ENCODE measurements at places on chromosomes 2 and 18.

- DNase-seq, result no peak
These were observed 32.3 kb downstream of the CYP26B1 start for GRCh38 chr2:72115110-72116080.

GRCh38 chr2:62199392-62200125 is 3.6 kb downstream of the B3GNT2 start:
- DNase-seq, result no peak

GRCh38 chr2:118380915-118381653 is 292.8 kb downstream of the INSIG2 start:
- DNase-seq, result no peak

- DNase-seq, result no peak
These were observed 446 bp upstream of the COPS7B start for GRCh38 chr2:231785822-231786176.

DNA sequence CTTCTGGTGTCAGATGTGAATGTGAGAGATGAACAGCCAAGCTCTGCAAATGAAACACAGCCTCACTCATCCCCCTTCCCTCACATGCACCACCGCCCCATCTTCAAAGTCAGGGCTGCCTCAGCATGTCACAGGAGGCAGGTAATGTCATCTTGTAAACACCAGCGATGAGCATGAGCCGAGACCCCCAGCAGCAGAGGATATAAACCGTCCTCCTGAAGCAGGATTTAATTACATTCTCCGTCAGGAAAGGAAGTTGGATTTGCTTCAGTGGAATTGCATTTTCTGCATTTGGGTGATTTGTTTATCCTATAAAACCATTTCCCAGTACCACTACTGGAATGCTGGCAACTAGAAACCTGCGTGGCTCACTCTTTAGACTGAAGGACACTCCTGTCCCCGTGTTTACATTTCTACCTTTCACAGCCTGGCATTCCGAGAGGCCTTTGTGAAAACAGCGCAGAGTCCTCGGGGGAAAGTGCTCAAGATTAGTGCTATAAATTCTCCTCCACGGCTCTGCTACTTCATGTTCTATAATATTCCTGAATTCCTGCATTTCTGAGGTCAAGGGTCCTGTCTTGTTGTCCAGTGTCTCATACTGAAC is 619.2 kb downstream of the IRS1 start:
- DNase-seq, result no peak

GRCh38 chr18:74748809-74749208 is 151.1 kb downstream of the ZNF407 start:
- peak; percentile 14 for DNase-seq

DNA sequence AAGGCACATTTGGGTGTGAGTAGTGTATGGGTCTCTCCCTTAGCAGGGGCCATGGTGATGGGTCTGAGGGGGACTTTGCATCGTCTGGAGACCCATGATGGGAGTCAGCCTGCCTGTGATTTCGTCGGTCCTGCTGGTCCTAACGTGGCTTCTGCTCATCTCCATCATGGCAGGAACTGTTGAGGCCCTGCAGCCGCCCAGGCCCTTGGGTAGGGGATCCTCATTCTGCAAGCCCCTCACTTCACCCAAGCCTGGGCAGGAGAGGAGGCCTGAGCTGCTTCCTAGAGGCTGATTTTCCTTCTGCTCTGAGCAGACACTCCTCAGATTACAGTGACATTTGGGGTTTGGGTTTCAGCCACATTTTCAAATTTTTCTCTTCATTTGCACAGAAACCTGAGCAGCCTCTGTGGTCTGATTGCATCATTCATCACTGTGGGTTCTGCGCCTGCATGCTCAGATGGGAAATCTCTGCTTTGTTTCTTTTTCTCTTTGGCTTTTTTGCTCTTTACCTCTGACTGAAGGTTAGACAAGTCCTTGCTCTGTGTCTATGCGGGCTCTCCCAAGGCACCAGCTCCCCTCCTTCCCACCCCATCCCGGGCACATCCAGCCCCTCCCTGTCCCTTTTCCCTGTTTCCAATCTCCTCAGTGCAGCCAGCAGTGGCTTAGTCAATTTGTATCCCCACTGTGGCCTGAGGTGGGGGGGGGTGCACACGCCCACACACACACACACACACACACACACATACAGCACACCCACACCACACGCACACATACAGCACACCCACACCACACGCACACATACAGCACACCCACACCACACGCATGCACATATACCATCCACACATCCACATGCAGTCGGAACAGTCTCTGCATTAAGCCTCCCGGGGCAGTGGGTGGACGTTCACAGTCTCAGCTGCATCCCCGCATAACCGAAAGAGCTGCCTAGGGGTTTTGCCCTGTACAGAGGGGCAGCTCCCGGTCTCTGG is 305.4 kb upstream of the HS6ST1 start:
- DNase-seq, result peak; percentile 26

DNA sequence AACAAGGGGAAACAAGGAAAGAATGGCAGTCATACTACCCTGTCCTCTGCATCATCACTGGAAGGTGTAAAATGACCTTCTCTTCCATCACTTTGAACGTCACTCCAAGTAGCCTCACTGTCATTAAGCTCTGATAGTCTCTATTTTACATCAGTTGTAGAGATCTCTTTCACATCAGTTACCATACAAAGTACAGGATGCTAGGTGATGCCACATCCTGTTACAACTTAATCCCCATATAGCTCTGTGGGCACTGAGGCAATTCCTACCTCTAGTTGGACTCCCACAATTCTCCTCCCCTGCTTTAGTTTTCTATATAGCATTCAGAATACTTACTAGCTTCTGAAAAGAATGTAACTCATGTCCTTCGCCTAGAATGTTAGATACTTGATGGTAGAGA is 55.1 kb upstream of the TTC27 start:
- no peak for DNase-seq

DNA sequence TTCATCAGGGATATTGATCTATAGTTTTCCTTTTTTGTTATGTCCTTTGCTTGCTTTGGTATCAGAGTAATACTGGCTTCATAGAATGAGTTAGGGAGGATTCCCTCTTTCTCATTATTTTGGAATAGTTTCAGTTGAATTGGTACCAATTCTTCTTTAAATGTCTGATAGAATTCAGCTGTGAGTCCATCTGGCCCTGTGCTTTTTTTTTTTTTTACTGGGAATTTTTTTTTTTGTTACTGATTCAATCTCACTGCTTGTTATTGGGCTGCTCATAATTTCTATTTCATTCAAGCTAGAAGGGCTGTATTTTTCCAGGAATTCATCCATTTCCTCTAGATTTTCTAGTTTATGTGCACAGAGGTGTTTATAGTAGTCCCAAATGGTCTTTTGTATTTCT is 103.9 kb downstream of the RND3 start:
- DNase-seq, result no peak

- DNase-seq, result no peak
These were observed 189.3 kb downstream of the ANKRD30B start for GRCh38 chr18:14937271-14937670.

DNA sequence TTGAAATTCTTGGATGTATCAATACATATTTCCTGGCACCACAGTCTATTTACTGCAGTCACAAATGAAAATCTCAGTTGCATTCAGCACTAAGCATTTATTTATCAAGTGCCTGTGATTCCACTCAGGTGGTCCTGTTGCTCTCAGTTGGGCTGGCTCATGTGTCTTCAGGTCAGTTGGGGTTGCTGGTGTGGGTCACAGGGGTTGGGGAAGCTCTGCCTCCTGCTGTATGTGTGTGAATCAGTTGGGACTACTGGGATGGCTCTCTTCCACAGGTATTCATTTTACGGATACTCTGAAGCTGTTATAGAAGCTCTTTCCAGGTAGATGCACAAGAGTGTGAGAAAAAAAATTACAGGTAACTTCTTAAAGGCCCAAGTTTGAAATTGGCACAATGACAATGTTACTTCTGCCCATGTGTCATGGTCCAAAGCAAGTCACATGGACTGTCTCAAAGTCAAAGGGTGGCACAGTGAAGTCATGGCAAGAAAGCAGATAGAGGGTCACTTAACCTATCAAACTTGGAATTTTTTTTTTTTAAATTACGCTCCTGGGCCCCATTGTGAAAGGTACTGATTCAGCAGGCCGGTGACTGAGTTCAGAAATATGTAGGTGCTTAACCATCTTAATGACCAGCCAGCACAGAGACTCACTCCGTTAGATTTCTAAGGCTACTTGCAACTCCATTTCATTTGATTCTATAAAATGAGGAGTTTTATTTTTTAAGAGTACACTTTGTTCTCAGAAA is 249.2 kb upstream of the GCFC2 start:
- no peak for DNase-seq

- no peak for DNase-seq
These were observed 192.6 kb upstream of the TWIST2 start for GRCh38 chr2:238655198-238655860.

GRCh38 chr2:216661639-216662375 is 28.6 kb downstream of the IGFBP2 start:
- DNase-seq, result no peak

DNA sequence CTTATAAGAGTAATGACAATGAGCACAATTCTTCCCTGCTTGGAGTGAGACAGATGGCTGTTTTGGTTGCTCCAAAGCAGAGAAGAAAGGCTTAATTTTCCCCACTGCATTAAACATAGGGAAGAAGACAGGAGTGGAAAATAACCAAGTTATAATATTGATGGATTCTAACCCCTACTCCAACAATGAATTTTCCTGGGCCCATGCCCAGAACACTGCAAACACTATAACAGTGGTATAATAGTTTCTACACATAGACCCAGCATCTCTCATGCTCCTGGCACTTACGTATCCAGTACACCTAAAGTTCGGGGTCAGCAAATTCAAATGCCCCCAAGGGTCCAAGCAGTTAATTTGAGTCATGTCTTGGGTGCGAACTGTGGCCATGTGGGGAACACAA is 613.4 kb downstream of the PLCL1 start:
- DNase-seq, result no peak

DNA sequence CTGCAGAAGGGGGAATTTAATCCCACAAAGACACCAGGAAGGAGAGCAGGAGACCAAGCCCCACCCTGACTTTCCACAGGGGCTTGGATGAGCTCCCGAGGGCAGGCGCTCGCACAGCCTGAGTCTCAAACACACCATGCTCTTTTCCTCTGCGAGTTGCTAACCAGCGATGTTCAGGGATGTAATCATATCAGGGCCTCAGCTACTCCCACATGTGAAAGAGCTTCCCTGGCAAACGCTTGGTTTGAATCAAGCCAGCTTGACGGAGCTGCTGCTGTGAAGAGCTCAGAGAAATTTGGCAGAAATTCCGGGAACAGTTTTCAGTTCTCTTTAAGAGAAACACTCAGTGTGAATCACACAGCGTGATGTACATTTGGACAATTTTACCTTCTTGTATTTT is 385.8 kb downstream of the GALR1 start:
- DNase-seq, result no peak

DNA sequence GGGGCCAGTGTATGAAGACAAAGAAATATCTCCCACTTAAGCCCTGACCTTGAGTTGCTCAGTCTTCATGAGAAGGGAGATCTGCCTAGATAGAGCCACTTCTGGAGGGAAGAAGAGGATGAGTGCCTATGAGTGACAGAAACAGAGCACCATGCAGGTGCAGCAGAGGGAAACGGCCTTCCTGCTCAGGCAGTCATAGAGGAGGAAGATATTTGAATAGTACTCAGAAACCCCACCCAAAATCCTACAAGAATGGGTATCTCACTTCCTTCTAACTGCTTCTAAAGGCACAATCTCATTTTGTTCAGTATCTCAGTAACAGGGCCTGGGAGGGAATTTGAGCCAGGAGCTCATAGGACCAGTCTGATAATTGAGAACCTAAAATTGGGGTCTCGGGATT is 339.3 kb downstream of the ALK start:
- DNase-seq, result no peak

DNA sequence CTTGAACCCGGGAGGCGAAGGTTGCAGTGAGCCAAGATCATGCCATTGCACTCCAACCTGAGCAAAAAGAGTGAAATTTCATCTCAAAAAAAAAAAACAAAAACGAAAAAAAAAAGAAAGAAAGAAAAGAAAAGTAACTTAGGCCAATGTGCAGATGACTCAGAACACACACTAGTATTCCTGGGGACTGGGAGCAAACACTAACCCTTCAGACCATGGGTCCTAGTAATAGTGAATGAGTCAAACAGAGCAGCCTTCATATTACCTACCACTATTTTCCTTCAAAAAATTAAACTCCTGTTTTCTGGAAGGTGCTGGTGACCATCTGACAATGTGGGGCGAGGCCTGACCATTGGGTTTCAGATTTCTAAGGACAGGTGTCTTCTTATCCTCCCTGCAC is 253.4 kb downstream of the PIEZO2 start:
- DNase-seq, result no peak

DNA sequence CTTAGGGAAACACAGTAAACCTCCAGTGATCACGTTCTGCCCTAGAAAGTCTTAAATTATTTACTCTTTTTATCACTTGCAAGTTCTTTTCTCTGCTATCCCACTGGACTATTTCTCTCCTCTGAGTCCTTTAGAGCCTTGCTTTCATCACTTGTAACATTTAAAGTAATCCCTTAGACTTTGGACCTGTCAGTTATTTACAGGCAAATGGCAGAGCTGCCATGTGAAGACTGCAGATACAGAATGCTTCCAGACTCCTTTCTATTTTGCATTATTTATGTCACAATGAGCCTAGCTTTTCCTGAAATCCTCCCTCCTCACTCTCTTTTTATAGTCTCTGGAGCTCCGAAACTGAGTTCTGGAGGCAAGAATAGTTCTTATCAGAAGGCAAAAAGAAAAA is 325.6 kb upstream of the TRIB2 start:
- DNase-seq, result no peak

GRCh38 chr2:144233317-144233716 is 286.6 kb downstream of the ZEB2 start:
- DNase-seq, result no peak

- no peak for DNase-seq
These were observed 15.3 kb downstream of the SCN9A start for GRCh38 chr2:166360426-166360825.

DNA sequence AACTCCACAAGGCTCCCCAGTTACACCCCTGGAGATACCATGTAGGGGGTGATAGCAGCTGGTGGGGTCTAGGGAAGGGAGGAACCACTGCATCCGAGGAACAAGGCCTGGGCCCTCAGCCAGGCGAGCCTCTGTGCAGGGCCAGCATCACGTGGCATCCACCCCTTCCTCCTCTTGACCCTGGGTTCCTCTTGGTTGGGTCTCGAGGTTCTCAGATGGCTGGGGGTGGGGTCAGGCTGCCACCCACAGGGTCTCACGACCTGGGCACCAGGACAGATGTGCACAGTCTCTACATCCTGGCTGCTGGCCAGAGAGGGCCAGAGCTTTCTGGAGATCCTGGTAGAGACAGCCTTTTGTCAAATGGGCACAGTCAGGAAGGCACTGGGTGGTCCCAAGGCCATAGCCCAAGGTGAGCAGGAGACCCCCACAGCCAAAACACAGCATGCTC is 10.4 kb downstream of the HS6ST1 start:
- DNase-seq, result peak; percentile 16

- no peak for DNase-seq
These were observed 309.9 kb upstream of the ZNF521 start for GRCh38 chr18:25661831-25662230.

DNA sequence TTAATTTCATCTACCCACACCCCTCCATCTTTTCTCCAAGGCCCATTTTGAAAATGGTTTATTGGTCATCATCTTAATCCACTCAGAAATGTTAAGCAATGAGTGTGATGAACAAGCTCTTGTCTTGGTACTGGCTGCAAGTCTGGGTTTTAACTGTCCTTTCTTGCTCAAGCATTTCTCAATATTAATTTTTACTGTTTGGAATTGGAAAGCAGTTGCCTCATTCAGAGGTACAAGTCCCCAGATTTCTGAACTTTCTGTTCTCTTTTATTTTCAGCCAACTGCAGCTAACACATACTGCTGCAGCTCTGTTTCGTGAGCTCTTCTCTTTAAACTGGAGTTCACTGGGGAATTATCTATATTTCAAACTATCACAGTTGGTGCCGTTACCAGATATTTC is 99.4 kb upstream of the TEX51 start:
- DNase-seq, result no peak

All from body of pancreas (tissue), 4 donors.